T-helper 1 cell treated with Interleukin-12 subunit alpha and Interleukin-12 subunit beta and Interleukin-4 antibody, amounts not matched to agents 30 ng/mL and 1 ng/mL, for 36 hours (primary cell): ENCODE measurements at places on chromosomes 12 and 14. TPM values are rescaled to one million over a fixed set of nuclear protein-coding genes. Genes with fewer than 3 reads are reported as not detected.

KRT83 gene
- not detected in 2 replicates for total RNA-seq

RPL36AL gene
- total RNA-seq = 228 and 234 TPM in 2 replicates

ANO4 gene
- not detected in 2 replicates for total RNA-seq

ZDHHC22 gene
- total RNA-seq = not detected in 2 replicates

PROX2 gene
- total RNA-seq = 0.05 TPM in 1 of 2 replicates, not detected in the other

RNF31 gene
- total RNA-seq = 145 and 153 TPM in 2 replicates

TCL1A gene
- total RNA-seq = not detected in 2 replicates

MAPKAPK5 gene
- 49.6 and 58.3 TPM in 2 replicates for total RNA-seq

VRTN gene
- total RNA-seq = not detected in 2 replicates

TRIM9 gene
- total RNA-seq = 0.22 TPM in 2 replicates

SRRM4 gene
- total RNA-seq = not detected in 2 replicates

SIX1 gene
- total RNA-seq = 1.2 TPM in 2 replicates

FGF23 gene
- not detected in 2 replicates for total RNA-seq

LRR1 gene
- 36.0 and 42.0 TPM in 2 replicates for total RNA-seq

GYS2 gene
- 0.24 TPM in 1 of 2 replicates, not detected in the other for total RNA-seq

CCDC77 gene
- 13.4 and 17.3 TPM in 2 replicates for total RNA-seq

WNT5B gene
- total RNA-seq = 4.7 and 7.0 TPM in 2 replicates

SUPT16H gene
- 104 and 111 TPM in 2 replicates for total RNA-seq

HSPA2 gene
- total RNA-seq = 3.7 and 4.7 TPM in 2 replicates

GNB3 gene
- 0.47 and 1.5 TPM in 2 replicates for total RNA-seq

UBE2N gene
- 183 and 184 TPM in 2 replicates for total RNA-seq

RAD51AP1 gene
- total RNA-seq = 27.4 and 33.0 TPM in 2 replicates

POTEG gene
- not detected in 2 replicates for total RNA-seq

ESR2 gene
- 0.05 and 0.25 TPM in 2 replicates for total RNA-seq

IQSEC3 gene
- total RNA-seq = 0.32 and 0.59 TPM in 2 replicates

CLEC4C gene
- not detected in 2 replicates for total RNA-seq

CLEC6A gene
- not detected in 2 replicates for total RNA-seq

HECTD1 gene
- total RNA-seq = 102 and 107 TPM in 2 replicates

MANSC1 gene
- total RNA-seq = 0.54 and 0.98 TPM in 2 replicates

BRMS1L gene
- total RNA-seq = 4.5 and 4.7 TPM in 2 replicates

SYT10 gene
- not detected in 2 replicates for total RNA-seq

INHBE gene
- total RNA-seq = 0.07 TPM in 1 of 2 replicates, not detected in the other

SFSWAP gene
- total RNA-seq = 63.0 and 64.4 TPM in 2 replicates

TAPBPL gene
- 63.1 and 72.0 TPM in 2 replicates for total RNA-seq

AMN gene
- 1.0 and 1.2 TPM in 2 replicates for total RNA-seq

TAS2R42 gene
- total RNA-seq = not detected in 2 replicates

C3AR1 gene
- total RNA-seq = 5.8 and 6.1 TPM in 2 replicates

STAC3 gene
- 4.2 and 5.7 TPM in 2 replicates for total RNA-seq

OR6C4 gene
- total RNA-seq = not detected in 2 replicates

KLHL33 gene
- 0.07 TPM in 1 of 2 replicates, not detected in the other for total RNA-seq

B4GALNT1 gene
- 4.3 and 4.5 TPM in 2 replicates for total RNA-seq

CD69 gene
- total RNA-seq = 98.9 and 106 TPM in 2 replicates

IL22 gene
- total RNA-seq = 4.0 and 4.1 TPM in 2 replicates

ASCL1 gene
- total RNA-seq = not detected in 2 replicates

PRH2 gene
- not detected in 2 replicates for total RNA-seq

SLC7A8 gene
- 0.25 TPM in 1 of 2 replicates, not detected in the other for total RNA-seq

GPR132 gene
- total RNA-seq = 48.6 and 48.8 TPM in 2 replicates

SLIRP gene
- 76.1 and 80.9 TPM in 2 replicates for total RNA-seq

TRHDE gene
- not detected in 2 replicates for total RNA-seq

DPPA3 gene
- not detected in 2 replicates for total RNA-seq

RD3L gene
- not detected in 2 replicates for total RNA-seq

LHX5 gene
- total RNA-seq = not detected in 2 replicates

MYF6 gene
- total RNA-seq = not detected in 2 replicates

ADAMTS20 gene
- not detected in 2 replicates for total RNA-seq

ARHGEF40 gene
- total RNA-seq = not detected in 2 replicates
